ENCODE measurements at places on chromosomes 11 and 22. TPM values are rescaled to one million over a fixed set of nuclear protein-coding genes. Genes with fewer than 3 reads are reported as not detected.

SCGB2A2 gene
- total RNA-seq, result not detected

CHRNA10 gene
- total RNA-seq, result 1.6 TPM

GLYAT gene
- total RNA-seq, result not detected

LRRC56 gene
- total RNA-seq, result 0.37 TPM

SHISA8 gene
- not detected for total RNA-seq

CASP5 gene
- not detected for total RNA-seq

PRR33 gene
- total RNA-seq, result not detected

CFAP300 gene
- 5.1 TPM for total RNA-seq

TMA7B gene
- not detected for total RNA-seq

PRSS23 gene
- total RNA-seq, result 57.0 TPM

NNMT gene
- 193 TPM for total RNA-seq

MPZL3 gene
- 0.37 TPM for total RNA-seq

IL10RA gene
- total RNA-seq, result 0.37 TPM

KCNK4 gene
- not detected for total RNA-seq

SMTNL1 gene
- total RNA-seq, result not detected

APOBEC3B gene
- total RNA-seq, result 3.9 TPM

TRPM5 gene
- not detected for total RNA-seq

TRIM48 gene
- not detected for total RNA-seq

ROBO4 gene
- 26.6 TPM for total RNA-seq

OSBP2 gene
- total RNA-seq, result 20.1 TPM

KDM4F gene
- total RNA-seq, result not detected

SMDT1 gene
- total RNA-seq, result 2.9 TPM

C11orf68 gene
- 38.1 TPM for total RNA-seq

Data from subcutaneous preadipocyte (primary cell).